Activated CD4-positive, alpha-beta memory T cell treated with anti-CD3 and anti-CD28 coated beads, Interleukin-2, amount 10 ng/mL, durations not matched to agents 7 days and 5 days (primary cell): ENCODE measurements at places on chromosomes 6 and 20. TPM values are rescaled to one million over a fixed set of nuclear protein-coding genes. Genes with fewer than 3 reads are reported as not detected.

GRM4 gene
- total RNA-seq: not detected

ENPP5 gene
- not detected for total RNA-seq

C6orf52 gene
- total RNA-seq: 1.6 TPM

CLPSL1 gene
- total RNA-seq: not detected

CAGE1 gene
- total RNA-seq: not detected
